ENCODE measurements at places on chromosomes 7 and 10.

DNA sequence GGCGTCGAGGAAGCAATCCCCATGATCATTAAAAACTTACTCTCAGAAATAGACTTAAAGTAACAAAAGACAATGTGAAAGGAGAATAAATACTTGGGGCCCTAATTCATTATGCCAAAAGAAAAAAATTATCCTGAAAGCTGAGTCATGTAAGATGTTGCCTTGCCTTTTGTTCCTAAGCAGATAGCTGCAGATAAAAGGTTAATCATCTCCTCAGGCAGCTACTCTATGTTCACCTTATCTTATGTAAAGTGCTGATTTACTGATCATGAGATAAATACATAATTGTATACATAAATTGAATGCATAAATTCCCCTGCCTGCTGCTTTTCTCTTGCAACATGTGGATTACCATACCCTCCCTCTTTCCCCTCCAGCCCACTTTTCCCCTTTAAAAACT, 28.1 kb upstream of the CREB3L2 start:
- no peak for DNase-seq

- no peak for DNase-seq
These were observed 24.5 kb downstream of the OGDHL start for GRCh38 chr10:49737474-49738201.

DNA sequence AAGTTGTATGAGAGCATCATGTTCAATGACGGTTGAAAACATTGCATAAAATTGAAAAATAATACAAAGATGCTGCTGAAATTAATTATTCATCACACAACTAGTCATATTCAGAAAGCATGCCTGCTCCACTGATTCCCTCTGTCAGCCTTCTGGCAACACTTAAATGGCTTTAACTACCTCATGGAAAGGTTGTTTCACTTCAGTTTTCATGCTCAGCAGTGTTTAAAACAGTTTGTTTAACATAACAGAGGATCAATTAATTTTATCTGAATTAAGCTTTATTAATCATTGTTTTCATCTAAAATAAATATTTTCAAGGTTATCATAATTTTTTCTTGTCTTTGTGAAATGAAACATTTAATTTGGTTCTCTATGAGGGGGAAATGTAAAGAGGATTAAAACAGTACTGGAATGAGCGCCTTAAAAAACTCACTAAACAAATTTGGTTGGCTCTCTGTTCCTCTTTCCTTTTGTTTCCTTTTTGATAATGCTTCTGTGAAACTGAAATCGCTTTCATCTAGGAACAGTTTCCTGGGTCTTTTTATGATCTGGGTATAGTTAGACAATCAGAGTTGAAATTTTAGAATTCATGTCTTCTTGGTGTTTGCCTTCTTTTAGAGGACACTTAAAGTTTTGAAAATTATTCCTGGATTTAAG, 427.4 kb downstream of the SH2D4B start:
- no peak for DNase-seq

GRCh38 chr7:68067845-68068244, 1071.2 kb downstream of the TYW1 start:
- no peak for DNase-seq

GRCh38 chr10:13815756-13816155, 229.0 kb downstream of the PRPF18 start:
- DNase-seq: no peak

- no peak for DNase-seq
These were observed 35.2 kb upstream of the LYZL1 start for GRCh38 chr10:29253690-29254029.
